Fibroblast of the conjunctiva (primary cell): ENCODE measurements at places on chromosomes 5 and 9.

GRCh38 chr9:6739218-6739617 is 18.6 kb upstream of the KDM4C start:
- no peak for DNase-seq

DNA sequence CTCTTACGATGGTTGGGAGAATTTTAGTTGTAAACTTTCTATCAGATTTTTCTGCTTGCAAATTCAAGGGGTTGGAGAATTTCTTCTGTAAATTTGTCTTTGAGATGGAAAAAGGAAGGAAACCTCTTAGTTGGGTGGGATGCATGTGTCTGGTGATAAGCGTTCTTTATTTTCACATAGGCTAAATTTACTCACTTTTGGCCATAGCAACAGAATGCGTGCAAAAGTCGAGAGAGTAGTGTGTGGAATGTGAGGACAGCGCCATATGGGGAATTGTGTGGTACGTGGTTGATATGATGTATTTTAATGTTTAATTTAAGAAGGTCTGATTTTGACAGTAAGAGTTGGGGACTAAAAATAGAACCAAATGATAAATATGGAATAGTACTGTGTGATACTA is 282.2 kb downstream of the TAF11L14 start:
- no peak for DNase-seq

DNA sequence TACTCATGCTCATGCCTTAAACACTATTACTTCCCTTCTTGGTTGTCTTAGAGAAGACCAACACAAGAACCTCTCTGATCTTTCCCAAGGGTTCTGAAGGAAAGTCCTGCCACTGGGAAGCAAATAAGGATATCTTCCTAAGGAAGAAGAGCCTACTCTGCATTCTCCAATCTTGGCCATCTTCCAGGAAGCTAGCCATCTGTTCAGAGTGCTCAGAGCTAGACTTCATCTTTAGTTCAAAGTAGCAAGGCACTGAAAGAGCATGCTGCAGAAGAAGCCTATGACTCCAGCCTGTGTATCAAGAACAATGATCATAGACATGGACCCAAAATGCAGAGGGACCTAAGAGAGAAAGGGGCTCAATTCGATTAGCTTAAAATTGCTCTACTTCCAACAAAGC is 114.7 kb downstream of the KIAA0825 start:
- DNase-seq, result no peak

- DNase-seq, result no peak
These were observed 5.3 kb upstream of the CTXN3 start for GRCh38 chr5:127643607-127644006.

GRCh38 chr5:144876990-144877389 is 706.3 kb downstream of the KCTD16 start:
- no peak for DNase-seq

DNA sequence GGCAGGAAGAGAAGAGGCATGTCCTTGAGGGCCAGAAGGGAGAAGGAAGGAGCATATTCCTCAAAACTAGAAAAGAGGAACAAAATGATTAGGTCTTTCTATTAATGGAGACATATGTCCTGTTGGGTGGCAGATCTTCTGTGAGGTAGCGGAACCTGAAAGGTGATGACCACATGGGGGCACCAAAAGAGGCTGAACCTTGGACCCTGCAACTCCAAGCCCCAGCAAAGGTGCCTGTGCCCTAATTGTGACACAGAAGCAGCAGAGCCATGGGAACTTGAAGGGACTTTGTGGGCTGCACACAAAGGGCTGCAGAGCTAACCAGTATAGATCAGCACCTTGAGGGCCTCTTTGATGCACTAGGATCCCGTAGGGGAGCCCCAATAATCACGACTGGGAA is 158.0 kb downstream of the BAAT start:
- no peak for DNase-seq

- DNase-seq, result peak; percentile 73
These were observed 15.0 kb downstream of the FAM193B start for GRCh38 chr5:177539411-177539810.

- DNase-seq, result no peak
These were observed 25.6 kb upstream of the SUSD1 start for GRCh38 chr9:112200711-112201110.

GRCh38 chr5:178277866-178278265 is 45.3 kb upstream of the PHYKPL start:
- no peak for DNase-seq

DNA sequence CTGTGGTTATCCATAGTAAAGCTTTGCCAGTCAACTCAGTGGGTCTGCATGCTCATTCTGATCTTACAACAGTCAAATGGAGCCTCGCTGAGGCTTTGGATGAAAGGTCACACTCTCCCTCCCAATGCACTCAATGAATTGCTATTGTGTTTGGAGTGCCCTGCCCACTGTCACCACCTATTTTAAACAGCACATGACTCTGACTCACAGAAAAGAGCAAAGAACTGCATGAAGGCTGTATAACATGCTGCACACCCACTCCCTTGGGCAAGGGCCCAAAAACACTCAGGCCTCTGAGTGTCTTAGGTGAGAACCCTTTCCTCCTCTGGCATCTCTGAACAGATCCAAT is 118.7 kb upstream of the CCDC112 start:
- peak; percentile 50 for DNase-seq

DNA sequence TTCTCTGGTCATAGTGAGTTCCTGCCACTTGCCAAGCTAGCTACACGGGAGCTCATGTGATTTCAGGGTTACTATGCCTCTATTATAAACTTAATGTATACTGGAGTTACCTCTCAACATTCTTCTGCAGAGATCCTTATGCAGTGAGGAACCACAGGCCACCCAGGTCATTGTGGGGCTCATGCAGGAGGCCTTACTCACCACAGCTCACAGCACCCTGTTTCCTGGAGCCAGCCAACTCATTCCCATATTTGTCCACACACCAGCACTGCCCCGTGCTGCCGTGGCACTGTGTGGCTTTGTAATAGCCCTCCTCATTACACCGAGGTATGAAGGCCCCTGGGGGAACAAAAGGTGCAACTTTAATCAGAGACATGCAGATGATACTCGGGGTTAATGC is 520.0 kb downstream of the SPOCK1 start:
- no peak for DNase-seq

- DNase-seq, result peak; percentile 38
These were observed 10.6 kb upstream of the PWWP2A start for GRCh38 chr5:160129841-160130240.

GRCh38 chr9:12988258-12988657 is 213.4 kb downstream of the LURAP1L start:
- no peak for DNase-seq
